ENCODE measurements at places on chromosomes 5 and 9.

DNA sequence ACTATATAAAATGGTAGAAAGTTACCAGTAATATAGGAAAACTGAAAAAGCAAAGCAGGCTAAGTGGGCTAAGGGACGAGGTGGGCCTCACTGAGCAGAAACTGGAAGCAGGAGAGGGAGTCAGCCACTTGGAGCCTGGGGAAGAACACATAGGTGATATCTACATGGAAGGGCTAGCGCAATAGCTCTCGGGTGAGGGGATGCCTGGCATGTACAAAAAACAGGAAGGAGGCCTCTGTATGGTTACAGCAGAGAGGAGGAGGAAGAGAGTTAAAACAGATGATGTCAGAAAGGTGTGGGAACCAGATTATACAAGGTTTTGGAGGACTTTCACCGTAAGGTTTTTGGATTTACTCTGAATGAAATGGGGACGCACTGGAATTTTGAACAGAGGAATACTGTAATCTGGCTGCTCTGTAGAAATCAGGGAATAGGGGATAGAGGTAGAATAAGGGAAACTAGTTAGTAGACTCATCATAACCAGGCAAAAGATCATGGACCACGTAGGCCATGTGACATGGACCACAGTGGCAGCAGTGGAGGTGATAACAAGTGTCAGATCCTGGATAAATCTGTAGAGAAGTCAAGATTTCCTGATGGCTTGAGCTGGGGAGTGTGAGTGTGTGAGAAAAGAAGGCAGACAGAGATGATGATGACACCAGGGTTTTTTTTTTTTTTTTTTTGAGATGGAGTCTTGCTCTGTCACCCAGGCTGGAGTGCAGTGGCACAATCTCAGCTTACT lies 52.5 kb downstream of the FNBP1 start:
- DNase-seq, result no peak

DNA sequence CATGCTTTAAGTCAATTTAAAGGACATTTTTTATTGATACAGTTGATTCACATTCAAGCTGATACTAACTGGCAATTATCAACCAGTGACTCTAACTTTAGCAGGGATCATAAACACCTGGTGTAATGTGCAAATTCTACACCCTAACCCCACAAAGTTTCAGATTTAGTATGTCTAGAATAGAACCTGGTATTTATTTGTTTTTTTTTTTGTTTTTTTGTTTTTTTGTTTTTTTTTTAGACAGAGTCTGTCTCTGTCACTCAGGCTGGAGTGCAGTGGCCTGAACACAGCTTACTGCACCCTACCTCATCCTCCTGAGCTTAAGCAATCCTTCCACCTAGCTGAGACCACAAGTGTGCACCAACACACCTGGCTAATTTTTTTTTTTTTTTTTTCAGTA lies 311.2 kb upstream of the SEMA6A start:
- no peak for DNase-seq

GRCh38 chr9:87594194-87594593 lies 96.5 kb downstream of the DAPK1 start:
- DNase-seq, result peak; percentile 93

- peak; percentile 71 for DNase-seq
Measured at GRCh38 chr9:126781186-126782052, 23.4 kb upstream of the ZBTB43 start.

GRCh38 chr5:132749506-132749905 lies 2.3 kb downstream of the CCNI2 start:
- DNase-seq, result no peak
